ENCODE measurements at places on chromosomes 6 and 20.

GRCh38 chr6:48553467-48554189 lies 442.6 kb upstream of the PTCHD4 start:
- DNase-seq, result no peak

DNA sequence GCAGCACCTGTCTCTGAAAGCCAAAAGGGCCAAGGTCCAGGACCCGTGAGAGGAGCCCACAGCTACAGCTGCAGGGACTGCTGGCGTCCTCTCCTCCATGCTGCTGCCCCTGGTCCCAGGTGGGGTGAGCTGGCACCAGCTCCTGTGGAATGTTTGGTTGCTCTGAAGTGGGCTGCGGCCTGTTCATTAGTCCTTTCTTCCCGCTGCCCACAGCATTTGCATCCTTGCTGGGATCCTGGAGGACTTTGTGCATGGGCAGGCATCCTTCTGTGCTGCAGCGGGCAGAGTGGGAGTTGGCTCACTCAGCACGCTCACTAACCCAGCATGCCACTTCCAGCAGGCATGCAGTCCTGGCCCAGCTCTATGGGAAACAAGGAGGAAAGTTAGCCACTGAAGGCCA lies 76.4 kb downstream of the DHX35 start:
- DNase-seq, result no peak

DNA sequence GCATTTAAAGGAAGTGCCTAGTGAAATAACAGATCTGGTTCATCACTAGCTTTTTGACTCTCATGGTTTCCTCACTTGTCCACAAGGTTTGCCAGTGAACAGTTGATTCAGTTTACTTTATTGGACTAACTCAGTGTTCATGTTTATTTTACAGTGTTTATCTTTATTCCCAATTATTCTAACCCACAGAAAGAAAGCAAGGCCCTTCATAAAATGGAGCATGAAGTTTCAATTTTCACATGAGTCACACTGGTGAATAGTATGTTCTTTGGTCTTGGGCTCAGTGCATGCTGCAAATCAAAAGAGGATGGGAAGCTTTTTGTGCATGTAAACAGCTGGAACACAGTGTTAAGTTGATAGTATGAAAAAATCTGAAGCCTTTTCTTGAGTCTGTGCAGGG lies 217.6 kb upstream of the HDDC2 start:
- DNase-seq, result no peak

DNA sequence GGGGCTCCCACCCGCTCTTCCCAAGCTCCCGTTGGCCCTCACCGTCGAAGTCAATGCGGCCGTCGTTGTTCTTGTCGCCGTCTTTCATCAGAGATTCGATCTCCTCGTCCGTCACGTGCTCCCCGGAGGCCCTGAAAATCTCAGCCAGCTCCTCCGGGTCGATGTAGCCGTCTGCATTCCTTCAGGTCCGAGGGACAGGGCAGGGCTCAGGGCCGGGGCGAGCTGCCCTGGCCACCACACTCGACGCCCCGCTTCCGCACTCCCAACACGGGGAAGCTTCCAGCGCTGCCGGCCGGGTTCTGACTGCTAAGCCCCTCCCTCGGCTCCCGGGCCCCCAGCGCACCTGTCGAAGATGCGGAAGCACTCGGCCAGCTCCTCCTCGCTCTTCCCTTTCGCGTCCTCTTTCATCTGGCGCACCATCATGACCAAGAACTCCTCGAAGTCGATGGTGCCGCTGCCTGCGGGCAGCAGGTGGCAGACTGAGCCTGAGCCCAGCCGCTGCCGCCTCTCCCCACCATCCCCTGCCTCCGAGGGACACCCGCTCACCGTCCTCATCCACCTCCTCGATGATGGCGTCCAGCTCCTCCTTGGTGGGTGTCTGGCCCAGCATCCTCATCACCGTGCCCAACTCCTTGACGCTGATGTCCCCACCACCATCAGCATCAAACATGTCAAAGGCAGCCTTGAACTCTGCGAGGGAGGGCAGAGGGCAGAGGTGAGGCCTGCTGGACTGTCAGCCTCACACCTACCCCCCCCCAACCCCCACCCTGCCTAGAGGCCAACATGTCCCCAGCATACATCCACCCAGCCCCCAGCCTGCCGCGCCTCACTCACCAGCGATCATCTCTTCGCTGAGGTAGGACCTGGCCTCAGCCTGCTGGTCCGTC lies 2.9 kb downstream of the TNNC2 start:
- DNase-seq, result peak; percentile 26

- no peak for DNase-seq
Observed at GRCh38 chr6:21767891-21768648, 174.5 kb downstream of the SOX4 start.

GRCh38 chr6:139262519-139263300 lies 29.1 kb downstream of the TXLNB start:
- DNase-seq, result no peak

DNA sequence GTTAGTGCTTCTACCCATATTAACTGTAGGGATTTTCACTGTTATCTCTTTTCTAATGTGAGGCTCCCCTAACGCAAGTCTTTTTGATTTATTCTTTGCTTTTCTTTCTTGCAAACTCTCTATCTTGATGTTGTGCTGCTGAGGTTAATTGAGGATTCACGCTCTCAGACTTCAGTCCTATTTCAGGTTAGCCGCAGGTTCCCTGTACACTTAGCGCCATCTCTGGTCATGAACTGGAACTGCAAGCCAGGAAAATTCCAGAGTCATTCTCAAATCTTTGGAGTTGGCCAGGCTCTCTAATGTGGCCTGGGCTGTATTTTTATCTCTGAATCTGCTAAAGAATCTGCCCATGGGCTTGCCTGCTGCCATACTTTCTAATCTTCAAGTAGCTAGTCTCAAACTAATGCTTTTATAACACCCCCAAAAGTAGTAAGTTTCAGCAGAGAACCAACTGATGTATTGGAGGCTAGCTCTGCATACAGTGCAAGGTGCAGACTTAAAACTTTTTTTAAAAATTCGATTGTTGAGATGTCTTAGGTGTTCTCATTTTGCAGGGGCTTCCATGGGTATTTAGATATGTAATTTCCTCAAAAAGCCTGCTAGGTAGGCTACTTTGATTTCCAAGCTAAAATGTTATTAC lies 91.1 kb upstream of the OPRM1 start:
- no peak for DNase-seq

GRCh38 chr6:118602300-118602699 lies 49.1 kb downstream of the CEP85L start:
- DNase-seq, result no peak
